ENCODE measurements at places on chromosomes 6 and 20.

- no peak for DNase-seq
Observed at GRCh38 chr6:47724300-47724699, 25.9 kb downstream of the ADGRF4 start.

DNA sequence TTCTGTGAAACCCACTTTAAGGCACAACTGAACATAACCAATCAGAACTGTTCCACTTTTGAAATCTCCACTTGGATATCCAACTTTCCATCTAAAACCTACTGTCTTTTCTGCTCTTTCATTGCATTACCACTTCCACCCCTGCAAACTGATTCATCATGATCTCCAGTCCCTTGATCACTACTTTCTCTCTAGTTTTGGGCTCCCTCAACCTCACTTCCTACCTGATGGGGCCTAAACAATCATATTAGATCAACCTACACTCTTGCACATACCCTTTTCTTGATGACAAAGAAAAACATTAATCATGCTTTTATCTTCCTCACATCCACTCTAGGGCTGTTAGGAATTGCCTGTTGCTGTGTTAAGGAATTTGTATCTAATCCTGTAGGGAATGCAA lies 137.6 kb downstream of the PDSS2 start:
- DNase-seq, result no peak

DNA sequence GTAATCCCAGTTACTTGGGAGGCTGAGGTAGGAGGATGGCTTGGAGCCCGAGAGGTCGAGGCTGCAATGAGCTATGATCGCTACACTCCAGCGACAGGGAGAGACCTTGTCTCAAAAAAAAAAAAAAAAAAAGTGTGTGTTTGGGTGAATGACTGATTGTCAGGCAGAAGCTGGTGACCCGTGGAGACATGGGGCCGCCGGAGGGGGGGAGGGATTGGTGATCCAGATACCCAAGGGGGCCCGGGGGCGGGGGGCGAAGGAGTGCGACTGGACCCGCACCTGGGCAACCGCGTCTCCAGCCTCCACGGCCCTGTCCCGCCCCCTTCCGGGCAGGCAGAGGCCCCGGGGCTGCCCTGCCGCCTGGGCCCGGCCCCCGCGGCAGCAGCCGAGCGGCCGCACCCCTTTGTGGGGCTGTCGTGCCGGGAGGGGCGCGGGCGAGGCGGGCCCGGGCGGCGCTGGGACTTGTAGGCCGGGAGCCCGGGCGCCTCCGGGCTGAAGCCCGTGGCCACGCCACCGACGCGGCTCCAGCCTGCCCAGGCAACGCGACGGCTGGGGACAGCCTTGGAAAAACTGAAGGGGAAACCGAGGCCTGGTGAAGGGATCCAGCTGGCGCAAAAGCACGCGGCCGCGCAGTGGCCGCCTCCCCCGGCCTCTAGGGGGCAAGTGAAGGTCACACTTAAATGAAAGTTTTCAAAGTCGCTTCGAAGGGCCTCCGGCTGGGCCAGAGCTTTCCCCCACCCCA lies 2.1 kb upstream of the RBM38 start:
- DNase-seq, result peak; percentile 48

DNA sequence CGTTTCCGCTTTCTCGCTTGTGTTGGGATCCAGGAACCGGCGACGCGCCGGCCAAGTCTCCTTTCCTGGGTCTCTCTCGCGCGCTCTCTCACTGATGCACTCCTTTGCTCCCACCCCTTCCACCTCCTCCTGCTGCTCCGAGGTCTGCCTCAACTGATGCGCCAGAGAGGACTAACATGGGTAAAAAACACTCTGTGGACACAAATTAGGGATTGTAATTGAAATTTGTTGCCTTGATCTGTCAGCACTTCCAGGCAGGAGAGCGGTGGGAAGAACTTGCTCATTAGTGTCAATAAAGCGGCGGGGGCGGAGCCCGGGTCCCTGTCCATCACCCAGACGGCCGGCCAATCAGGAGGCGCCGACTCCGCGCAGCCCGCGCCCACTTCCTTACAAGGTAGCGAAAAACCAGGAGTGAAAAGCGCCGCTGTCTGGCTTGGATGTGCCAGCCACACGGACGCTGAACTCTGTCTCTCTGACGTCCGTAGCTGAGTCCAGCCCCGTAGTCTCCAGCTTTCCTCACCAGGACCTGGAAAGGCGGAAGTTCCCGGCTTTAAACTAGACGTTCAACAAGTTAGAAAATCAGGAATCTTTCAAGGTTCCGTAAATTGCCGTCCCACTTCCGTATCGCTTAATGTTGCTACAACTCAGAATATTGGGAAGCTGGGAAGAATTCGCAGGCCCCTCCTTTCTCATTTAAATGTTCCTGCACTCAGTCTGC lies at the start of gene TBX18:
TBX18 (minus strand) TSS at position 267 of the 718 bp plus-strand sequence. CDS start 417 bp downstream, outside the sequence.
- DNase-seq, result peak; percentile 96

DNA sequence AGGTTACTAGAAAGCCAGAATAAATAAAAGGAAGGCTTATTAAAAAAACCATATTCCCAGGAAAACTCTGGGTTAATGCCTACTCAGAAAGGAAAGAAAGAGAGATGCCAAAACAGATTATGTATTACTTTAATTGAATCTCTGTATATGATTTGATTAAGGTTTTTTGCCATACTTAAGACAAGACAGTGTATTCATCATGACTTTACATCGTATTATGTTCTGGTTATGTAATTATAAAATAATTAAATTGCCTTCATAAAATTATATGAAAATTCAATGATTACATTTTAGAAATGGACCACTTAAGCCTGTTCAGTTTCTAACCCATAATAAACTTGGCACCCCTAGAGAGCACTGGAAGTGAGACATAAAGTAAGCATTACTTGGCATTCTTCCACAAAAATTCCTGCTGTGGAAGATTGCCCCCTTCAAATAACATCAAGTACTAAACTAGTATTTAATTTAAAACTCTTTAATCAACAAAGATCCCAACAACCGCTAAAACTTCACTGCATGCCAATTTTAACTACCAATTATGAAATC lies 20.8 kb upstream of the IBTK start:
- DNase-seq, result no peak

GRCh38 chr6:25921525-25922203 lies 8.8 kb downstream of the SLC17A2 start:
- no peak for DNase-seq

Measured in muscle of arm (tissue), 14 donors.